GM12864 (cell line): ENCODE measurements at places on chromosomes 3 and 15.

GRCh38 chr15:86063356-86064095, 16.1 kb upstream of the AGBL1 start:
- no peak for DNase-seq

- no peak for DNase-seq
Observed at GRCh38 chr15:85100186-85100937, 118.7 kb downstream of the PDE8A start.

DNA sequence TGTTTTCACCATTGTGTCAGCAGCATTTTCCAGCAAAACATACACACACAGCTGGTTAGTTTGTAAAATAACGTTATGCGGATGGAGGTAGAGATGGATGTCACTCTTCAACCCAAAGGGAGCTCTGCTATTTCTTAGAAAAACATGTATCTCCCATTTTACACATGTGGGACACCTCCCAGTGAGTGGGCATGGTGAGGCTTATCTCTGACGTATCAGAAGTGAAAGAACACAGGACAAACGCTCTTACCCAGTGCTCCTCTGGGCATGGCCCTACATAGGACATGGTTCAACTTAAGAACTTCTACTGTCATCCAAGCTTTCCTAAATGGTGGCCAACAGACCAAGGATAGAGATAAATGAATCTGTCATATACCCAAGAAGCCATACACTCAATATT, 2.1 kb downstream of the FAM240A start:
- DNase-seq = no peak

DNA sequence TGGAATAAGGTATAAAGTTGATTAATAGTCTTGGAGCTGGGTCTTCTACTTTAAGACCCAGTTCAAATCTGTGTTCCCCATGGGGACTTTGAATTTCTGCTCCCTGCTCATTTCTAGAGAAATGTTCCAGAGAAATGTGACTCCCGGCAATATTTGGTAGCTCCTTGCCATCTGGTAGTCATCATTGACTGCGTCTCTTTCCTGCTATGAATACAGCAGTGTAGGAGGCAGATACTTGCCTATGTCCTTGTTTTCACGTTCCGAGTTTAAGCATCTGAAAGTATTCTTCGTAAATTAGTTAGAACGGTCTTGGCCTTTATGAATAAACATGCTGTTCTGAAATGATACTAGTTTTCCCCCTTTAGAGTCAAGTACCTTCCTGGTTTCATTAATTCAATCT, 352.9 kb downstream of the PTPRG start:
- DNase-seq = no peak

DNA sequence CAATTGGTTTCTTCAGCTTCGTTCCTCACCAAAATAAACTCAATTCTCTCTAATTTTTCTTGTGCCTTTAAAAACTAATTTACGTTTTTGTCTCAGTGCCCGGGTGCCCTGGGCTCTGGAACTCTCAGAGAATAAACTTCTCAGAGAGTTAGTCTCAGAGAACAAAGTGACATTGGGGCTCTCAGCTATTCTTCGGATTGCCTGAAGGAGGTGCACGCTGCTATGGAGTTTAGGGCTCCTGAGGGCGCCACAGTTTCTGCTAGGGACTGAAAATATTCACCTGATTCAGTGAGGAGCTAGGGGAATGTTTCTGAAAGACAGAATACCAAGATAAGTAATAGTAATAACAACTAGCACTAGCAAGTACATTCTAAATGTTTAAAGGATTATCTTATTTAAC, 22.7 kb downstream of the ZIC4 start:
- DNase-seq = no peak

GRCh38 chr3:100873611-100874010, 119.6 kb downstream of the ABI3BP start:
- no peak for DNase-seq

DNA sequence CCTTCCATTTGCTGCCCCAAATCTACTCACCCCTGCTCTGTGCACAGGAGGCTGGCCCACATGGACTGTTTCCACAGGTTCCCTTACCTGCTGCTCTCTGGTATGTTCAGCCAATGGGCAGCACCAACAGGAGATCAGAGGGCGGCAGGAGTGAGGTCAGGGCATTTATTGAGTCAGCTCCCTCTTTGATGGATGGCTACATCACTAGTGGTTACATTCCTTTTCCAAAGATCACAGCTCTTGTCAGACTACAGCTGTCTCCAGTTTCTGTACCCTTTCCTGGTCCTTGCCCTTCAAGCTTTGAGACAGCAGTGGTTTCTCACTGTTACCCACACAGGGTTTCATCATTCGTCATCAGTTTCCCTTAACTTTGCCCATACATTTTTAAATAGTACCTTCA, 325.1 kb downstream of the SUCLG2 start:
- no peak for DNase-seq

GRCh38 chr3:27986234-27986879, 255.1 kb upstream of the CMC1 start:
- no peak for DNase-seq

GRCh38 chr3:138678086-138678485, 69.5 kb downstream of the FAIM start:
- DNase-seq = no peak

GRCh38 chr15:66937588-66937987, 127.8 kb upstream of the SMAD3 start:
- DNase-seq = no peak

- no peak for DNase-seq
Observed at GRCh38 chr3:89238846-89239245, 131.4 kb downstream of the EPHA3 start.

- DNase-seq = no peak
Observed at GRCh38 chr15:41958002-41958420, 14.3 kb downstream of the EHD4 start.

- no peak for DNase-seq
Observed at GRCh38 chr3:114370537-114371174, 76.8 kb downstream of the TIGIT start.

- no peak for DNase-seq
Observed at GRCh38 chr15:78342021-78342420, 1.9 kb downstream of the CRABP1 start.

DNA sequence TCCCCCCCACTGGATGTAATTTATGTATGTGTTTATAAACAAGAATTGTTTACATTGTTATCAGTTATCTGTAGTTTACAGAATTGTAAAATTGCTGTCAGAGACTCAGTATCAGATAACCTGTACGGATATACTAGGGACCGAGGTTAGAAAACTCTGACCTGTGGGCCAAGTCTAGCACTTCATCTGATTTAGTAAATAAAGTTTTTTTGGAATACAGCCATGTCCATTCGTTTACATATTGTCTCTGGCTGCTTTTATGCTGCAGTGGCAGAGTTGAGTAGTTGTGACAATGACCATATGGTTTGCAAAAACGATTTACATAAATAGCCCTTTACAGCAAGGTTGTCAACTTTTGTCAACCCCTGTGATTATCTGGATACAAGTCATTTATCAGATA, 52.6 kb downstream of the LRRC28 start:
- no peak for DNase-seq

GRCh38 chr3:69775751-69776150, 36.5 kb downstream of the MITF start:
- DNase-seq = no peak

- DNase-seq = no peak
Observed at GRCh38 chr3:8668216-8668615, 23.6 kb upstream of the SSUH2 start.

GRCh38 chr15:63605816-63606215, 8.6 kb downstream of the FBXL22 start:
- no peak for DNase-seq

DNA sequence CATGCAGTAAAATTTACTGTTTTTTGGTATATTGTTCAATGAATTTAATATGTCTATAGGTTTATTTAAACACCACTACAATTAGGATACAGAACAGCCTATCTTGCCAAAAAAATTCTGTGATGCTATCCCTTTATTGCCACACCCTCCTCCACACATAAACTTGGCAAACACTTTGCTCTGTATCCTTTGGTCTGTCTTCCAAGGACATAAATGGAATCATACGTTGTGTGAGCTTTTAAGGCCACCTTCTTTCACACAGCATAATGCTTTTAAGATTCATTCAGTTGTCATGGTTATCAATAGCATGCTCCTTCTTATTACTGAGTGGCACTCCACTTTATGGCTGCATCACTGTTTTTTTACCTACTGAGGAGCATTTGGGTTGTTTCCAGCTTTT, 71.5 kb downstream of the CERS3 start:
- no peak for DNase-seq

- DNase-seq = no peak
Observed at GRCh38 chr3:55549177-55549576, 62.1 kb upstream of the WNT5A start.

GRCh38 chr3:46027736-46028397, 584 bp upstream of the XCR1 start:
- no peak for DNase-seq

DNA sequence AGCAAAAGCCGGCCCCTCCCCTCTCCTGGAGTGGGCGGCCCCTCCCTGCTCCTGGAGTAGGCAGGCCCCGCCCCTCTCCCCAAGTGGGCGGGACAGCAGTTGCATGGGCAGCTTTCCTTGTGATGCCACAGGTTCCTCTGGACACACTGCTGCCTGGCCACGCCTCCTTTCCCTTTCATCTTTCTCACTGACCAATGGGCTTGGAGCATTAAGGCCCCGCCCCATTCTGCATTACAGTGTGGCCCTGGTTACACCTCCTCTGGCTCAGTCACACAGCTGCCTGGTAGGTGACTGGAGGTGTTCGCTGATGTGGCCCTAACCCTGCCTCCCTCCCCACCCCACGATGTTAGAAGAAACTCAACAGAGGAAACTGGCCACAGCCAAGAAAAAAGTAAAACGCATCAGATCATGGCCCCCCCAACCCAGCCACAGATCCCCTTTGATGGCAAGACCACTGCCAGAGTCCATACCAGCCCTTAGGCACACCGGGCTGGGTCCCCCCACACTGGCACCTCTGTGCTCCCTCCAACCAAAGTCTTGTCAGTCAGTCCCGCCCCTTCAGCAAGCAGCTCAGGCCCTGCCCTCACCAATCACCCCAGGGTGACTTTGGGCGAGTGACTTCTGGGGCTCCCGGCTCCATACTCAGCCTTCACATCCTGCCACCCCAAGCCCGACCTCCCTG, 84.3 kb downstream of the ADAMTS7 start:
- DNase-seq = peak; percentile 16

DNA sequence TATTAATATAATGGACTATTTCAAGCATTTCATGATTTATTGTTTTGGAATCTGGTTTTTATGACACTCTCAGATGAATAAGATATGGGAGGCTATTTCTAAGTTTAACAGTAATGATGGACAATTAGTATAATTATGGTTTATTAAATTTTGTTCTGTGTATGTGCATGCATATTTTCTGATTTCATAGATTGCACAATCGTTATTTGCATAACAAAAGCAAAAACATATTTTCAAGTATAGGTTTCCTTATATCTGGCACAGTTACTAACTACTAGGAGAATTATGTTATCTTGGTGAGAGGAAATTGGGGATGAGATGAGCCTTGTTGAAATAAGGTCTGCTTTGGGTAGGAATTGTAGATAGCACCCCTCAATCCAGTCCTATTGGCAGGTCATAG, 413.1 kb downstream of the MCTP2 start:
- no peak for DNase-seq

DNA sequence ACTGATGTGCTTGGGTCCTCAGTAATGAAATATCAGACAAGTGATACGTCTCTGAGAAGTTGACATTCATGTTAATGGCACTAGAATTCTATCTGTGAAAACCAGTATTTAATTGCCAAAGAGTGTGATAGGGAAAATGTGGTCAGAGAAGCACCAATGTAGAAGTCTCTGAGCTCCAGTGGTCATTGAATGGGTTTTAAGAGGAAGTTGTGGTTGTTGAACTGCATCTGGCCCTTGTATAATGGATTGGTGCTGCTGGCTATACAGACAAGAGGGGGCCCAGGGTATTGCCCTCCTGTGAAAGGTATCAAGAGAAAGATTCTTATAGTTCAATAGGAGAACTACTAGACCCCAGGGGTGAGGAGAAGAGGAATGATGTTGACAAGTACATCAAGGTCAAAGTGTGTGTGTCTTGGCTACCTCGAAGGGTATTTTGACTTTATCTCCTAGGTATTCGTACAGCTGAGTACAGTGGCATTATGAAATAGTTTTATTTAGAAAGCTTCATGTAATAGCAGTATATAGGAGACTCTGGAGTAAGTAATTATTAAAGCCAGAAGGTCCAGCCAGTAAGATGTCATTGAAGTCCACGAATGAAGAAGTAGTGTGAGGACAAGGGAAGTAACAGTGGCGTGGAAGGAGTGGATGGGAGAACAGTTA, 47.1 kb downstream of the CHD2 start:
- DNase-seq = no peak

- no peak for DNase-seq
Observed at GRCh38 chr3:15460891-15461531, 33.6 kb downstream of the EAF1 start.

DNA sequence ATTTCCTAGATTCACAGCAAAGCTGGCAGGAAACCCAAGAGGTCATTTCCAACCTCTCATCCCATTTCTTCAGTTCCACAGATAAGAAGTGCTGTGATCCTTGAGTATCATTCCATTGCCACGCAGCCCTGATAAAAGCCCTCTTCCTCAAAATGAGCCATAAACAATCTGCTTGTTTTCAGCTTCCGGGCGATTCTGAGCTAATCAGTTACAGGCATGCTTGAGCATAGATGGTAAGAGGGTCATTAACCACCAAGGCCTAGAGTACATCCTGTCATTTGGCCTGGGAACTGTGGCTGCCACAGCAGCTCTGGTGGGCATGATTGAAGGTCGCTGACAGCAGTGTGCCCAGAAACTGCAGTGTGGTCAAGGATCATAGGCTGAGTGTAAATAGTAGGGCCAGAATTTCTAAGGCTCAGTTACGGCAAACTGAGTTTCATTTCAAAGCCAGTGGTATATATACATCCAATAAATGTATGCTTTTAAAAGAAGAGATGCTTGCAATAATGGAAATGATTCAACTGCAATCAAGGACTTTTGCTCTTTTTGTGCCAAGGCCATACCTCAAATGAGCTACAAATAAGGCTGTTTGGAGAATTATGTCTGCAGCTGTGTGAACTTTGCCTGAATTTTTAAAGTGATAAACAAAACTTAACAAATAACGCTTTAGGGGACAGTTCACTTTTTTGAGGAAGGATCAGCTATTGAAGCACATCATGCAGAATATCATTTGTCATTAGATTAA, 47.3 kb downstream of the P3H2 start:
- no peak for DNase-seq
